ENCODE measurements at places on chromosomes 6 and 20.

GRCh38 chr20:11431621-11432020 is 486.1 kb upstream of the BTBD3 start:
- H3K36me3 ChIP-seq: no peaks in the 10 kb centered on the region
- H3K27me3 ChIP-seq: no peaks in the 10 kb centered on the region
- no peak overlapping the region for H3K4me3 ChIP-seq

DNA sequence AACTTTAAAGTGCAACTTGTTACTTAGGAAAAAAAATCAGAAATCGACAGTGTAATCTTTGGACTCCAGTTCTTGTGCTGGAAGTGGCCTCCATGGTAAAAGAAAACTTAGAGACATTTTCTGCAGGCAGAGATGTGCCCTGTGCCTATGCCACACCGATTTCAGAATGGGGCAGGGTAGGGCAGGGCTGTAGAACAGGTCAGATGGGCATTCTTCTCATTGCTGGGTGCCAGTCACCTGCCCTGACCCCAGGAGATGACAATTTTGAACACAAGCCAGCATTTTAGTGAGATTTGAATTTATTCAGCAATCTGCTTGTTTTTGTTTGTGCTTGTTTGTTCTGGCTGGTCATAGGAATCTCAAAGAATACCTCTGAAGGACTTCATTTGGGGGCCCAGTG is 63.3 kb downstream of the SASH1 start:
- no peak overlapping the region for H3K4me3 ChIP-seq
- H3K27ac ChIP-seq: no peak overlapping the region
- H3K4me1 ChIP-seq: no peaks in the 10 kb centered on the region
- no peak for DNase-seq

DNA sequence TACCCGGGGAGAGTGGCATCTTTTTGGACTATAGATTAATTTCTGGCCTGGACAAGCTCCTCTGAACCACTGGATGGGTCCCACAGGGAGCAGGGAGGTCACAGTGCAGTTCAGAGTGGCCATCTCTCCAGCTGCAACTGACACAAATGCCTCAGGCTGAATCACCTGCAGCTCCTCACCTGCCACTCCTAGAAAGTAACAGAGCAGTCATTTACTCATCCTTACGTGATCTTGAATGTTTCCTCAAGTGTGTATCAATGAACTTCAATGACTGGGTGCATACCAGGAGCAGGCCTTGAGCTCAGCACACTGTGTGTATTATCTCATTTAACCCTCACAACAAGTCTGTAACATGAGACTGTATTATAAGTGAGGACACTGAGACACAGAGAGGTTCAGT is 40.0 kb upstream of the SIRPG start:
- no peaks in the 10 kb centered on the region for H3K36me3 ChIP-seq
- H3K4me3 ChIP-seq: no peak overlapping the region
- H3K27me3 ChIP-seq: no peaks in the 10 kb centered on the region
- no peak for DNase-seq

GRCh38 chr6:125807293-125807692 is 16.5 kb downstream of the NCOA7 start:
- H3K4me1 ChIP-seq: no peaks in the 10 kb centered on the region
- no peak overlapping the region for H3K27ac ChIP-seq
- H3K27me3 ChIP-seq: no peaks in the 10 kb centered on the region
- H3K36me3 ChIP-seq: no peaks in the 10 kb centered on the region

DNA sequence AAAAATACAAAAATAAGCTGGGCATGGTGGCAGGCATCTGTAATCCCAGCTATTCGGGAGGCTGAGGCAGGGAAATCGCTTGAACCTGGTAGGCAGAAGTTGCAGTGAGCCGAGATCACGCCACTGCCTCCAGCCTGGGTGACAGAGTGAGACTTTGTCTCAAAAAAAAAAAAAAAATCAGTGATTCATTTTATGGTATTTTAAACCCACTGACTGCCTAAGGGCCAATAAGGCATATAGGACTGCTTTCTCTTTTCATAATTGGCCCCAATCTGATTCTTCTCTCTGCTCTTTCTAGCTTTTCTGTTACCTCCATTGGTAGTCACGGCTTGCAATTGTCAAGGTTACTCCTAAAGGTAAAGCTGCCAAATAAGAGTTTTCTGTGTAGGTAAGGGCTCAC is 60.2 kb upstream of the ADGRF1 start:
- no peak overlapping the region for H3K27ac ChIP-seq
- no peak overlapping the region for H3K4me3 ChIP-seq
- H3K27me3 ChIP-seq: no peaks in the 10 kb centered on the region
- no peaks in the 10 kb centered on the region for H3K36me3 ChIP-seq
- H3K4me1 ChIP-seq: no peaks in the 10 kb centered on the region
- DNase-seq: no peak

DNA sequence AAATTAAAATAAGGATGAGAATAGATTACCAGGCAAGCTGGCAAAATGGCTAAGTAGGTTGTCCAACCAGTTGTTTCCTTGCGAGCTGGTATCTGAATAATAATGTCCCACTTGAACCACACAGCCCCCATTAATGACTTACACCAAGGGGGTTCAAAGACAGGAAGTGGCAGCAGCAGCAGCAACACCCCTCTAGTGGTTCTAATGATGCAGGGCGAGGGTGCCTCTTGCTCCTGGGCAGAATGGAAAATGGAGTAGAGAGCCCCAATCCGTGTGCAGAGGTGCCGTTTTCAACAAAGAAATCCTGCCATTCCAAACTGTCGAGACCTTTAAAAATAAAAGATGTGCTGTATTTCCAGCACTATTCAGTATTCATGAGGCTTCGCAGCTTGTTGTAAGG is 218.1 kb downstream of the TSHZ2 start:
- H3K36me3 ChIP-seq: no peaks in the 10 kb centered on the region
- H3K4me1 ChIP-seq: no peaks in the 10 kb centered on the region
- no peak overlapping the region for H3K27ac ChIP-seq
- H3K4me3 ChIP-seq: no peak overlapping the region

- no peaks in the 10 kb centered on the region for H3K27me3 ChIP-seq
- no peak overlapping the region for H3K4me3 ChIP-seq
- H3K27ac ChIP-seq: no peak overlapping the region
- no peaks in the 10 kb centered on the region for H3K36me3 ChIP-seq
Measured at GRCh38 chr20:18003897-18004296, 35.1 kb downstream of the MGME1 start.
